Activated CD4-positive, alpha-beta T cell treated with anti-CD3 and anti-CD28 coated beads, Interleukin-2, amount 10 ng/mL, durations not matched to agents 24 days and 14 days (primary cell): ENCODE measurements at places on chromosomes 4 and X. TPM values are rescaled to one million over a fixed set of nuclear protein-coding genes. Genes with fewer than 3 reads are reported as not detected.

NEUROG2 gene
- total RNA-seq, result 0.16 and 0.17 TPM in 2 replicates

JAKMIP1 gene
- 10.3 and 11.3 TPM in 2 replicates for total RNA-seq

SLC6A8 gene
- 3.5 TPM in 2 replicates for total RNA-seq

ADH7 gene
- not detected in 2 replicates for total RNA-seq

TMPRSS11F gene
- not detected in 2 replicates for total RNA-seq

ANAPC10 gene
- total RNA-seq, result 26.7 and 30.4 TPM in 2 replicates

PARM1 gene
- total RNA-seq, result not detected in 2 replicates

HS6ST2 gene
- 0.78 and 1.2 TPM in 2 replicates for total RNA-seq

FGFRL1 gene
- 18.2 and 18.9 TPM in 2 replicates for total RNA-seq

NUP62CL gene
- 1.1 and 1.2 TPM in 2 replicates for total RNA-seq

SLC10A7 gene
- 18.2 and 22.9 TPM in 2 replicates for total RNA-seq

C4orf51 gene
- not detected in 2 replicates for total RNA-seq

DUX4 gene
- total RNA-seq, result not detected in 2 replicates

ATP1B4 gene
- total RNA-seq, result not detected in 2 replicates

GRPR gene
- total RNA-seq, result not detected in 2 replicates

INTS12 gene
- 23.6 and 24.4 TPM in 2 replicates for total RNA-seq

HMGB3 gene
- total RNA-seq, result 32.6 and 32.8 TPM in 2 replicates
